Natural killer cell (primary cell): ENCODE measurements at places on chromosomes 1 and 21.

- no peak overlapping the region for H3K4me3 ChIP-seq
- no peak for DNase-seq
- H3K27ac ChIP-seq = no peak overlapping the region
- no peaks in the 10 kb centered on the region for H3K27me3 ChIP-seq
Measured at GRCh38 chr1:234272656-234273312, 100.5 kb upstream of the COA6 start.

GRCh38 chr1:152533327-152533938, 19.2 kb downstream of the CRCT1 start:
- H3K27me3 ChIP-seq = no peaks in the 10 kb centered on the region
- H3K27ac ChIP-seq = no peak overlapping the region
- no peaks in the 10 kb centered on the region for H3K36me3 ChIP-seq
- no peaks in the 10 kb centered on the region for H3K4me1 ChIP-seq
- peak; percentile 10 for DNase-seq
- H3K4me3 ChIP-seq = no peak overlapping the region

GRCh38 chr1:119735217-119735616, 23.5 kb downstream of the PHGDH start:
- H3K4me3 ChIP-seq = no peak overlapping the region
- H3K36me3 ChIP-seq = no peaks in the 10 kb centered on the region
- no peak overlapping the region for H3K27ac ChIP-seq
- no peak for DNase-seq
- H3K4me1 ChIP-seq = no peaks in the 10 kb centered on the region
- H3K27me3 ChIP-seq = no peaks in the 10 kb centered on the region

DNA sequence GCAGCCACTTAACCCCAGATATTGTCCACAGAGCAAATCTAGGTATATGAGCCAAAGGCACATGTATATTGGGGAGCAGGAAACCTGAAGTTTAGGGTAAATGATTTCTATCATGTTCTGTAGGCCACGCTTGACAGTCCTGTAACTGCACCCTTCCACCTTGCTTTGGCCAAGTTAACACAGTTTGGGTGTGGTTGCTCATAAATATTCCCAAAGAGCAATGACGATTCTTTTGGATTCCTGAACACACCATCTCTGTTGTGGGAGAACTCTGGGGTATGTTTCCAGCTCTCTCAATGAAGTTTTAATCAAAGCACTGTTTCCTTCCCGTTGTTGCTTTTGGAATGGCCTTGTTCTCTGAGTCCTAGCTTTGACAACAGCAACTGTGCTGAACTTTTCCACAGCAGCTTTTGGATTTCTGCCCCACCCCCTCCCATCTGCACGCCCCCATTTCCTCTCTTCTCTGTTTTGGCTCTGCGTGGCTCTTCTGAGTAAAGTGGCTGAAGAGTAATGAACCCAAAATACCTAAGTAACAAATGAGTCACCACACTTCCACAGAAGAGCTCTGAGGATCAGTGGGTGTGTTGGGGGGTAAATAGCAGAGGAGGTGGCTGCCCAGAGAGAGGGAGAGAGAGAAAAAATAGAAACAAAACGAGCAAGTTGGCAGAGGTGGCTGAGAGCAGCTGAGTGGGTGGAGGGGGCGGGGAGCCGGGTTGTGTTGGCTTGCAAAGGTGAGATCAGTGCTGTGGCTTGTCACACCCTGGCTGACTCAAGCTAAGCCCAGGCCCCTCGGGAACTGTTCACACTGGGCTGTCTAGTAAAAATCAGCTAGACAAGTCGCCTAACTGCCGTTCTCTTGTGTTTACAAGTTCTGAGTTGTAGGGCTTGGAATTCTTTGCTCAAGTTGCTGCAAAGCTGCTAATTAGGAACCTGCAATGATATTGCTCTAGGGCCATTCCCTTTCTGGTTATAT, 26.9 kb upstream of the RAP1A start:
- no peaks in the 10 kb centered on the region for H3K27me3 ChIP-seq
- H3K27ac ChIP-seq = peak overlapping the region; percentile 86
- peaks cover 54% of the 10 kb centered on the region for H3K4me1 ChIP-seq

GRCh38 chr1:82924666-82925065, 1074.3 kb downstream of the TTLL7 start:
- no peak for DNase-seq
- H3K36me3 ChIP-seq = no peaks in the 10 kb centered on the region
- H3K27me3 ChIP-seq = no peaks in the 10 kb centered on the region
- H3K27ac ChIP-seq = no peak overlapping the region
- H3K4me3 ChIP-seq = no peak overlapping the region
- no peaks in the 10 kb centered on the region for H3K4me1 ChIP-seq
